C1 segment of cervical spinal cord (tissue), 14 donors: ENCODE measurements at places on chromosomes 4 and X.

DNA sequence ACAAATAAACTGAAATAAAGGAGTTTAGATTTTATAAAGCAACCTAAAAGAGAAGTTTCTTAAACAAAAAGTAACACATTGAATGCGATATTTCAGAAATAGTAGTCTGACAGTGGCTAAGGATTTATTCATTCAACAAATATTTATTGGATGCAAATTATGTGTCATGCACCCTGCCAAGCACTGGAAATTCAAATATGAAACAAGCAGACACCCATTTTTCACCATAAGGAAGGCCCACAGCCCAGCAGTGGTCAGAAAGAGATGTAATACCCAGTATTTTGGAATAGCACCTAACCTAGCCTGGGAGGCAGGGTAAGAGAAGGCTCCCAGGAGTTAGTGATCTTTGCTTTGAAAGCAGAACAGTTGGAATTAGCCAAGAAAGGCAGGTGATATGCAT, 855.1 kb upstream of the TENM3 start:
- no peak for DNase-seq

DNA sequence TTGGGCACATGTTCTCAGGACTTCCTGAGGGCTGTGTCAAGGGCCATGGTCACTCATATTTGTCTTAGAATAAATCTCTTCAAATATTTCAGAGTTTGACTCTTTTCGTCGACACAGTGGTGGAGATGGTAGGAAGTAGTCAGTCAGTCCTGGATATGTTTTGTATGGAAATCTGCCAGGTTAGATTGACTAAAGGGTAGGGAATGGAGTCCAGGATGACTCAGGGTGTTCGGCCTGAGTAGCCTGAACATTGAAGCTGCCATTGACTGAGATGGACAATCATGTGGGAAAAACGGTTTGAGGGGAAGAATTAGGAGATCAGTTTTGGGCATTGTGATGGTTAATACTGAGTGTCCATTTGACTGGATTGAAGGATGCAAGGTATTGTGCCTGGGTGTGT, 177.1 kb upstream of the CENPE start:
- no peak for DNase-seq

DNA sequence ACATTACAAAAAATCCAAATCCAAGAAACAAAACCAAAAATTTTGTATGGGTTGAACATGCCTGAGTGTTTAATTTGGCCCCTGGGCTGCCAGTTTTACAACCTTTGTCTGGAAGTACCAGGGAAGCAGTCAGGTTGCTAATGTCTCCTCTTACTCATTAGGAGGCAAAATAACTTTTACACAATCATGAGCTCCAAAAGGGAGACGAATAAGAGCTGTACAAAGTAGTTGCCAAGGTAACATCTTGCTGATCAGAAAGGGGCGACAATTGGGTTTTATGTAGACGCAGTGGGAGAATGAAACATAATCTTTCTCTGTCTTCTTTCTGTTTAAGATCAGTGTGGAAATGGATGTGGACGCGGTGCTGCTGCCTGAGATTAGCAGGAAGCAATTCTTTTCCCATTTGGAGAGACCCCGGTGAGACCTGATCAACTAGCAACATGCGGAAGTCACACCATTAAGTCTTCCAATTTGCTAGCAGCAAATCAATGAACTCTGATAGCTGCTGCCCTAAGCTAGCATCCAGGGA, 90.7 kb upstream of the IGFBP7 start:
- DNase-seq: no peak

- no peak for DNase-seq
Measured at GRCh38 chr4:95517576-95518345, 31.0 kb downstream of the UNC5C start.

- no peak for DNase-seq
Measured at GRCh38 chrX:67601771-67602170, 58.0 kb downstream of the AR start.

DNA sequence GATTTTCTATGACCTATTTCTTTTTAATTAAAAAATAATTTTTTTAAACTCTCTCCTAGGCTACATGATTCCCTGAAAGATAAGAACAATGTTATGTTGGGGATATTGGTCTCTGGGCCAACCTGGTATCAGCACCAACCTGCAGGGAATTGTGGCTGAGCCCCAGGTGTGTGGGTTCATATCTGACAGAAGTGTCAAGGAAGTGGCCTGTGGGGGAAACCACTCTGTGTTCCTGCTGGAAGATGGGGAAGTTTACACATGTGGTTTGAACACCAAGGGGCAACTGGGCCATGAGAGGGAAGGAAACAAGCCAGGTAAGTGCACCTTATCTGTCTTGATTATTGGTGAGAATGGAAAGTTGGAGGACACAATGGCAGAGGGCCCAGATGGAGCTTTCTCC, 13.5 kb downstream of the HERC3 start:
- DNase-seq: no peak

DNA sequence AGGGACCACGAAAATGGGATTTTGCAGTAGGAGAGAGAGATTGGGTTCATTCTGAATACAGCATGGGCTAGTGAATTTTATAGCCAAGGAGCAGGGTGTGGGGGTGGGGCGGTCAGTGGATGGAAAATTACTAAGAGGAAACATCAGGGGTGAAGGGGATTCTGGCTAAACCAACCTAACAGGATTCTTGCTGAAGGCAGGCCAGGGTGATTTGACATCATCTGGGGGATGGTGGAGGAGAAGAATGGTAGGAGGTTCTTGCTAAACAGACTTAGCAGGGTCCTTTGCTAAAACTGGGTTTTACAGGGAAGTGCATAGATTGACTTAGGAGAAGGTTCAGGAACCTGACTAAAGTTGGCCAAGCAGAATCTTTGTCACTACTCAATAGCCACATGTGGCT, 91.9 kb downstream of the DNAAF6 start:
- DNase-seq: no peak

- DNase-seq: no peak
Measured at GRCh38 chrX:133754657-133755056, 230.7 kb downstream of the GPC3 start.

DNA sequence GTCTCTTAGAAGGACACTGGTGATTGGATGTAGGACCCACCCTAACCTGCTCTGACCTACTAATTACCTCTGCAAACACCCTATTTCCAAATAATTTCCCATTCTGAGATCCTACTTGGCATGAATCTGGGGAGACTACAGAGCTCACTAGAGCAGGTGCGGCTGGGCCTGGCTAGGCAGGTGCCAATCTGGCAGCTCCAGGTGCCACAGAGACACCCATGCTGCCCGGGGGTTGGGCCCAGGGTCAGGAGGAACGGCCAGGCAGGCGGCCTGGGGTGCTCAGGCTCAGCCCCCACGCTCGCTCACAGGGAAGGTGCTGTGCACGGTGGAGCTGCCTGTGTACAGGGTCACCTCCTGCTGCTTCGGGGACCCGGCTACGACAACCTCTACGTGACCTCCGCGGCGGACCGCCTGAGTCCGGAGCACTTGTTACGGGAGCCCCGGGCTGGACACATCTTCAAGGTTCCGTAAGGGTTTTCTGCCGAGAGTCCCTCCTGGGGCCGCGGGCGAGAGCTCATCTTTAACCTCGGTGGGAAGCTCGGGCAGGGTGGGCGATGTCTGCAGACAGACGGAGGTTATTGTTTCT, 26.5 kb upstream of the PLCXD1 start:
- no peak for DNase-seq

- no peak for DNase-seq
Measured at GRCh38 chr4:140628016-140628415, 59.3 kb upstream of the UCP1 start.

DNA sequence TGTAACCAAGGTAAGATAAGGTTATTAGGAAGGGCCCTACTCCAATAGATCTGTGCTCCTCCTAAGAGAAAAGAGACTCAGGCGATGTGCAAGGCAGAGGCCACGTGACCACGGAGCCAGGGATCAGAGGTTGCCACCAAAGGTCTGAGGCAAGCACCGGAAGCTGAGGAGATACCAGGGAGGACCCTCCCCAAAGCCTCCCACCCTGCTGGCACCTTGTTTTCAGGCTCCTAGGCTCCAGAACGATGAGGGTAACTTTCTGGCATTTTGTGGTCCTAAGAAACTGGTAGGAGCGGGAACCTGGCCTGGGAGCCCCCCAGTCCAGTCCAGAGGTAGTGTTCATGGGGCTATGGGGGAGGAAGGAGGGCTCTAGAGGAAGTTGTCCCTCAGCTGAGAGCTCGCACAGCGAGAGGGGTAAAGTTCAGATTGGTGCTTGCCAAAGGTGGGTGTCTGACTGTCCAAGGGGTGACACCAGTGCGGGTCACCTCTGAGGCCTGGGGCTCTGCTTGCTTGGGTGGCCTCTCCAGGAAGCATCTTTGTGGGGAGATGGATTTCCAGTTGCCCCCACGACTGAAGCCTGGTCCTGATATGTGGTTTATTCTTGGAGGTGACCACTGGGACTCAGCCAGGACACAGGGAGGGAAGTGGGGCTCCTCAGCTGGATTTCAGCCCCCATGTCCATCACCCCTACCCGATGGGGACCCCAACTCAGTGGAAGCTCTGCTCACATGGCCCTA, 7.5 kb upstream of the LETM1 start:
- DNase-seq: no peak

DNA sequence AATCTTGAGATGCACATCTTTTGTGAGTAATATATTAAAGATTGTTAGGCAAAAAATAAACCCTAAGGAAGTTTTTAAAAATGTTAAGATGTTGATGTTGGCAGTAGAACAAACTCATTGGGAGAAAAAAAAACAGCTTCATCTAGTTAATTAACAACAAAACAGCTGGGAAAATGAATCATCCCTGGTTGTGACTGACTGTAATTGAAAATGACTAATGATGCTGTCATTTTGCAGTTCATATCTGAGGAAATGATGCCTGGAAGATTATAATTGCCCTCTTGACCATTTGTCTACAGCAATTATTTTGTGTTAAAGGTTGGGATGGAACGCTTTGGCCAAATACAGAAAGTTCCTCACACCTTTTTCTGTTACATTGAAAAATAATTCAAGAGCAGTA, 760.4 kb upstream of the FTHL17 start:
- no peak for DNase-seq

DNA sequence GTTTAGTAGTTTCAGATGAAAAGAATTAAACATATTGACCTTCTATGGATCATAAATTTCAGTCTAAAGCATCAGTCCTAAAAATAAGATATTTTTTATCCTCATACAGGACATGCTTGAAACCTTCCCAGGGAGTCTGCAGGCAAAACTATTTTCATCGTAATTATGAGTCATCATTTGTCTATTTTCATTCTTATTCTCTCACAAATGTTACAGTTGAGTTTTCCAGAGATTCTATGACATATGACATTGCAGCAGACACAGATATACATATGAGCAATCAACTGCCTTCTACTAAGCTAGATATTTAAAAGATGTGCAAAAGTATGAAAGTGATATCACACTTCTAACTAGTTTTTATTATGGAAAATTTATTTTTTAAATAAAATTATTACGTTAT, 398.0 kb downstream of the MAGEB5 start:
- DNase-seq: no peak

GRCh38 chr4:174483792-174484191, 38.5 kb downstream of the HPGD start:
- no peak for DNase-seq

DNA sequence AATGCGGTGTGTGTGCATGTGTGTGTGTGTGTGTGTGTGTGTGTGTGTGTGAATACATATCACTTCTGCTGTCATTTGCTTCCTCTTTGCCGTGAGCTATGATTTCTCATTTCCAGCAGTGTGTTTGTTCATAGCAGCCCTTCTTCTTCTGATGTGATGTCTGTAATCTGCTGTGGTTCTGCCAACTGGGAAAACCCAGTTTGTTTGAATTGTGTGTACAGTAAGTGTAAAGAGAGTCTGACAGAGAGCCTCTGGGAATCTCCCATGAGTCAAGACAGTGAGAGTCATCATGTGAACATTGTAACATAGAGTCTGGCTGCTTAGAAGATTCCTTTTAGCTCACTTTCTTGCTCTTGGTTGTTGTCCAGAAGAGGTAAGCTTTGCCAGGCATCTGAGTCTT, 8.4 kb upstream of the NWD2 start:
- DNase-seq: no peak

- DNase-seq: no peak
Measured at GRCh38 chr4:10054571-10055041, 33.3 kb upstream of the SLC2A9 start.

DNA sequence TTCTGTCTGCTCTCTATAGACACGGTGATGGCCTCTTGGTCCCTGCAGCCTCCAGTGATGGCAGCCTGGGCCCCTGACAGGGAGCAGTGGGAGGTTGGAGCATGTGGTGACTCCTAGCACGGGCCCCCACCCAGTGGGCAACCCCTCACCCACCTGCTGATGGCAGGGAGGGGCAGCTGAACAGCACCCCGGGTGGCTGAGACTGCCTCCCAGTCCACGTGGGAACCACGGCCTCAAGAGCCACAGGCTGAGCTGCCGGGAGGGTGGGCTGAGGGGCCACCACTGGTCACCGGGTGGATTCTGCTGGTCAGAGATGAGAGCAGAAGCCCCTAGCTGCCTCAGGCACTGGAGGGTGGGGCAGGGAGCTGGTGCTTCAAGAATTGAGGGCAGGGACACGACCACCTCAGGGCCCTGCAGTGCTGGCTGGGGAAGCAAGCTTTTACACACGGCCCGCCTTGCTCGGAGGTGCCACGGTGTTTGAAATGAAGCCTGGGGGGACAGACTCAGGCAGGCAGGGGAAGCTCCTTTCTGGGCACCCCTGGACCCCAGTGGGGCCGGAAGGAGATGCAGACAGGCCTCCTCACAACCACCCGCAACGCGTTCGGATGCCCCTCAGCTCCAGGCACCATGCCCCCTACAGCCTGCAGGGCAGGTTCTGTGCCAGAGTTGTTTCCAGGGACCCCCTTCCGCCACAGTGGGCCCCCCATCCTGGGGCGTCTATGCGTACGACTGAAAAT, 6.3 kb upstream of the HAUS3 start:
- no peak for DNase-seq

- no peak for DNase-seq
Measured at GRCh38 chrX:49921109-49921508, 1.3 kb upstream of the CLCN5 start.

- DNase-seq: no peak
Measured at GRCh38 chr4:36823199-36823967, 421.2 kb upstream of the NWD2 start.

DNA sequence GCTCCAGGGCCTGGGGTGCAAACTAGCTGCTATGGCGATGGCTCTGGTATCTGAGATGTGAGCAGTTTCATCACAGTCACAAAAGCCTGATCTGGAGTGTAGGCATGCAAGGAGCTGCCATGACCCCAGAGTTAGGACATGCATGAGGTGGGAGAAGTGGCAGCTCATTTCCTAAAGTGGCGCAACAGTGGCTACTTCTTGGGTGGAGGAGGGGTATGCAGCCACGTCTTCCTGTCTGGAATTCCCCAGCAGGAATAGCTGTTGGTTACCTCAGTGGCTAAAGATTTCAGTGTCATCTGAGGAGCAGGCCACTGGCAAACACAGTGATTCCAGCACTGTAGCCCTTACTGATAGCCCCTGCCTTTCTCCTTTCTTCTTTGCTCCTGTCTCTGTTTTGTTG, 1382.5 kb downstream of the C4orf33 start:
- DNase-seq: no peak

GRCh38 chrX:137425986-137426385, 139.9 kb upstream of the ZIC3 start:
- DNase-seq: no peak

DNA sequence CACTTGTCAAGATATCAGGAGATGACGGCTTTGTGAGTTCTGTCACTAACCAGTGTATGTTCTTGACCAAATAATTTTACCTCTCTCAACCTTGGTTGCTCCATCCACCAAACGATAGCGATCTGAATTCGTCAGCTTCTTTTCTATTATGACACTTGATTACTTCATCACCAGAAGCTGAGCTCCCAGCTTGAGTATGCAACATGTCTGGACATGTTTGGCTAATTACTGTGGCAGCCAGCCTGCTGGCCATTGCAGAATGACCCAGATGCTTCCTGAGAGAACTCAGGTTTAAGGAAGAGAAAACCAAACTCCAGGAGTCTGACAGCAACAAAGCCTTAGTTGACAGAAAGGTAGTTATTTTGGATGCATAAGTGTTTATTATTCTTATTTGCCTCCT, 46.4 kb upstream of the PARM1 start:
- DNase-seq: no peak
